Heart left ventricle (tissue), 16 donors: ENCODE measurements at places on chromosomes 1 and 21. TPM values are rescaled to one million over a fixed set of nuclear protein-coding genes. Genes with fewer than 3 reads are reported as not detected.

- no peak for DNase-seq
These were observed 145.2 kb upstream of the AJAP1 start for GRCh38 chr1:4509206-4509605.

DNA sequence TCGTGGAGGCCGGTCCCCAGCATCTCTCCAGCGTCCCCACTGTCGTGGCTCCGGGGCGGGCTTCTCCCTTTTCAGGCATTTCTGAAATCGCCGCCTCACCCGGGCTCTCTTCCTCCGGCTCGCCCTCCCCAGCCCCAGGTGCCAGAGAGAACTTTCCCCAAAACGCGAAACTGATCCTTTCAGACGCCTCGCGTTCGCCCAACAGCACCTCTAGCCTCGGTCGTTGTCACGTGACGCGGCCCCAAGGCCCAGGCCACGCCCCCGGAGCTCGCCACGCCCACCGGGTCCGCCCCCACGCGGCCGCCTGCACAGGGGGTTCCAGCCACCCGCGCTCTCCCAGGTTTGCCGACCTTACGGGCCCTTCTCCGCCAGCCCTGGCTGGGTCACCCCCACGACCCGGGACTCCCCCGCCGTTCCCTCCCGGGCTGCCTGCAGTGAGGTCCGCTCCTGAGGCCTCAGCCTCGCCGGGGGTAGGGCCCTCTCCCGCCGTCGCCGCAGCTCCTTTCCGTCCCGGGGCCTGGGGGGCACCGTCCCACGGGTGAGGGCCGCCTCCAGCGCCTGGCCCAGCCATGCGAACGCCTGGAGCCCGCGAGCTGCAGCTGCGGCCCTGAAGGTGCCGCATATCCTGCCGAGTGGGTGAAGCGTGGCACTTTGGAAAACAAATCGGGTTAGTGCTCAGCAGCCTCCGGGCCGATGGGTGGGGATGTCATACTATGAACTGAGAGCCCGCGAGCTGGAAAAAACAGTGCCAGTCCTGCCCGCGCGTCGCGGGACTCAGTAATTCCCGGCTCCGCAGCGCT is 21.0 kb downstream of the H3-3A start:
- DNase-seq: peak; percentile 92

GRCh38 chr21:28922368-28922767 is 70.3 kb downstream of the LTN1 start:
- DNase-seq: no peak

KRTAP13-3 gene
- total RNA-seq: not detected

GRCh38 chr1:14748151-14748550 is 149.7 kb downstream of the KAZN start:
- DNase-seq: no peak

- no peak for DNase-seq
These were observed 61.2 kb downstream of the KCNN3 start for GRCh38 chr1:154808909-154809262.

MCOLN2 gene
- not detected for total RNA-seq

- DNase-seq: no peak
These were observed 67.0 kb downstream of the MATN1 start for GRCh38 chr1:30656171-30656940.

CFHR5 gene
- total RNA-seq: not detected

DNA sequence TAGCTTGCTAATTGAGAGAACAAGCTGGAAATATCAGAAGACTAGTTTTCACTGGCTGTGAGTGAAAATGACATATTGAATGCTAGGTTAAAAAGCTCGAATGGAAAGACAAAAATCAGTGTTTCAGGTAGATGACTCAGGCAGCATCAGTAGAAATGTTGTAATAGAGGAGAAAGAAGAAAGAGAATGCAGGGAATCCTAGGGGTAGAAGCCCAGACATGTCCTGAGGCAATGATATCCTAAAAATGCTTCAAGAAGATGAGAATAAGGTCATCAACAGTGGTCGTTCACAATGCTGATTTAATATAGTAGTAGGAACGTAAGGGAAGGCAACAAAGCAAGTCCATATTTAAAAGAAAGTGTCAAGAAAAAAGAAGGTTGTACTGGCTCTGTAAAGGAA is 96.7 kb upstream of the HP1BP3 start:
- DNase-seq: no peak
